ENCODE measurements at places on chromosomes 12 and 14.

- no peak for DNase-seq
These were observed 239.4 kb upstream of the KRR1 start for GRCh38 chr12:75750716-75751306.

DNA sequence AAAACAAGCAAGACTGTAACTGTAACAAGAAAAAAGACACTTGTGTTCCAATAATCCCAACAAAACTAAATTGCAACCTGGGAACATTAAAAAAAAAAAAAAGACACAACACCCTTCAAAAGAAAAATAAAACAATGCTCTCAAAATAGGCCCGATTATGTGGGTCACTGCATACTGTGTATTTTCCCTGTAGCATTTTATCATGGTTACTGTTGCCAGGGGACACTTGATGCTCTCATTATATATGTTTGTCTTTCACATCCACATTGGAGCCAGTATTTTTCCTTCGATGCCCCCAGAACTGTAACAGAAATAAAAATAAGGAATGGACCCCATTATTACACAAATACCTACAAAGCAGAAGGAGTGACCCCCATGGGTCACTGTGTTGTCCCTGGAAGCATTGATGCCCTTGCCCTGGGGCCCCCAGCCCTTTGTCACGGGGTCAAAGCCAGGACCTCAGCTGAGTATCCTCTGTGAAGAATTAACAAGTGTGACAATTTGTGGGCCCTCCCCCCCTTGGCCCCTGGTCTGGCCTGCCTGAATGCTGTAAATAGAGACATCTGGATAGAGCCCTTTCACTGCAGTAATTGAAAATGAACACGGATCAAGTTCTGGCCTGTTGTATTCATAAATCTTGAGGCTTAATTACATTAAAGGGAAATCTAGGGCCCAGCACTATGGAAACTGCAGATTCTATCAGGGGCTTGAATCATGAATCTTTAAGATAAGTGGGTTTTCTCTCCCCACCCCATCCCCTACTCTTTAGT lies 72.8 kb downstream of the C12orf42 start:
- DNase-seq, result no peak

DNA sequence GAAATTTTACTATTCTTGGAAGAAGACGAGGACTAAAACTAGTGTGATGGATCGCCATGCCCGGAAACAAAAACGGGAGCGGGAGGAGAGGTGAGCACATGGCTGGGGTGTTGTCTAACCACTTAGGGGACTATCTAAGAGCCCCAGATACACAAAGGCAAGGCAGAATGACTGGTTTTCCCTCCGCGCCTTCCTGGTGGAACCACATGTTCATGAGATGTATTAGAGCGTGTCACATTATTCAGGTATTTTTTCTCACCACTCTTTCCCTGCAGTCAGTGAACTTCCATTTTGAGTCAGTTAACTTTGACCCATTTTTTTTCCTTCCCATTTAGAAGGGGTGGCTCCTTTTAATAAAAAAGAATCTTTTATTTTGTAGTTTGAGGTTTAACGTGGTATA lies 68.8 kb upstream of the TRAF3 start:
- DNase-seq, result no peak

GRCh38 chr12:108653082-108653516 lies 19.4 kb upstream of the SELPLG start:
- no peak for DNase-seq

DNA sequence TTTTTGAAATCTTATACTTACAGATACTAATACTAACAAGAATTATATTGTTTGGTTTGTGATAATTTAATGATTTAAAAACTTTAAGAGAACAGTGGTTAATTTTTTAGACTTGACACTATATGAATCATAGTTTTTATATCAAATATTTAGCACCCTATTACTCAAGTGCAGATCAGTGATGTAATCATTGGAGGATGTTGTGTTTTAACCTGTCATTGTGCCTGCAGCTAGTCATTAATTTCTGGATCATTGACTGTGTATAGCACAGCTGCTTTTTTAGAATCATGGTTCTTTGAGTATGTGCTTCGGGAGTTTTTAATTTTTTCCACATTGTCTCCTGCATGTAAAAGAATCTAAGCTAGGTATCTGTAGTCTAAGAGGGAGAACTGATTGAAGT lies 17.3 kb downstream of the ARID4A start:
- DNase-seq, result no peak

- no peak for DNase-seq
These were observed 28.5 kb upstream of the MAGOHB start for GRCh38 chr12:10641735-10642500.

DNA sequence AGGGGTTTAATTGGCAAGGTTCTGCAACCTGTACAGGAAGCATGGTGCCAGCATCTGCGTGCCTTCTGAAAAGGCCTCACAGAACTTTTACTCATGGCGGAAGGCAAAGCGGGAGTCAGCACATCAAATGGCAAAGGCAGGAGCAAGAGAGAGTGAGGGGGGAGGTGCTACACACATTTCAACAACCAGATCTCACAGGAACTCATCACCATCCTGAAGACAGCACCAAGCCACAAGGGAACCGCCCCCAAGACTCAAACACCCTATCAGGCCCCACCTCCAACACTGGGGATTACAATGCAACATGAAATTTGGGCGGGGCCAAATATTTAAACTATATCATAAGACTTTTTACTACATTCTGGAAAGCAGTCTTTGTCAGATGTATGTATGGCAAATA lies 38.0 kb upstream of the FKBP4 start:
- DNase-seq, result no peak

DNA sequence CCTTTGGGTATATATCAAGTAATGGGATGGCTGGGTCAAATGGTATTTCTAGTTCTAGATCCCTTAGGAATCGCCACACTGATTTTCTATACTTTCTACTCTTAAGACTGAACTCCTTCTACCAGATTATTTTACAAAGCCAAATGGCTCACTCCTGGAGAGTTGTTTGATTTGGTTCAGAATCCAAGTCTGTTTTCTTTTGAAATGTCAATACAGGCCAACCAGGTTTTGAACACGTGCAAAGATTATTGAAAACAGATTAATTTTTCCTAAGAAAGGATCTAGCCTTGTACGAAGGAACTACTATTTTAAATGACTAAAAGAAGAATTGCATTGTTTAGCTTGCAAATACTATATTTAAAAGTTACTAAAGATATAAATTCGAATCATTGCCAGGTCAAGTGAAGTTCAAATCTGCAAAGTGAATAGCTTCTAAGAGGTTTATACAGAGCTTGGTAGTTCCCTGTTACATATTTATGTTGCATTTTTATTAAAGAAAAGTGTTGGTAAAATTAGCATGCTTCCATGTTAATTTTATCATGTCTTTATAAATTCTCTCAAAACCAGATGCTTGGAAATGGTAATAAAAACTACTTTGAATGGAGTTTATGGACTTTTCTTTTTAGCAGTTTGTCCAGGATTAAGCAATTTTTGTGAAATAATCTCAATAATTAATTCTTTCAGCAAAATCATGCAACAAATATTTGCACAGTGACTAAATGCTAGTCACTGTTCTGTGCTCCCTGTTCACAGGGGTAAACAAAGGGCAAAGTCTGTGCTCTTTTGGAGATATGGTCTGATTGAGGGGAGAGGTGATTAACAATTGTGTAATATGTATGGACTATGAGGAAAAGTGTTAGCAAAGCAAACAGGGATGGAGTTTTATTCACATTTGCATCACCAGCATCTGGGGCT lies 38.9 kb downstream of the GPR65 start:
- no peak for DNase-seq

- DNase-seq, result no peak
These were observed 48.8 kb downstream of the LTBP2 start for GRCh38 chr14:74563233-74563585.

- no peak for DNase-seq
These were observed 626.6 kb downstream of the DIO2 start for GRCh38 chr14:79584679-79585078.

DNA sequence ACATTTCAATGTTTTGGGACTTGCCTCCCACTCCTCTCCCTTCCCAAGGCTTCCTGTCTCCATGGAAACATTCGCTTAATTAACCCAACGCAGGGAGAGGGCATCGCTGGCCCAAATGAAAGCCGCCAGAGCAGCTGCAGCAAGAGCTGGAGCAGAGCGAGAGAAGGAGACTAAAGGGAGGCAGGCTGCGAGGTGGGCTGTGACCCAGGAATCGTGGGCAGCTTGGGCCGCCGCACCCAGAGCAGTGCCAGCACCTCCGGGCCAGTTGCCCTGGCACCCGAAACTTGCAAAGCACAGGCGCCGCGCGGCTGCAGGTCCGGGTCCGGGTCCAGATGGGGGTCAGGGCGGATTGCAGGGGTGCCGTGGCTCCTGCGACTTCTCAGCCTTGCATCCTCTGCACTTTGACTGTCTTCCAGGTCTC lies 43.5 kb upstream of the PTPRQ start:
- DNase-seq, result no peak

GRCh38 chr14:81625343-81625742 lies 91.7 kb upstream of the SEL1L start:
- no peak for DNase-seq

DNA sequence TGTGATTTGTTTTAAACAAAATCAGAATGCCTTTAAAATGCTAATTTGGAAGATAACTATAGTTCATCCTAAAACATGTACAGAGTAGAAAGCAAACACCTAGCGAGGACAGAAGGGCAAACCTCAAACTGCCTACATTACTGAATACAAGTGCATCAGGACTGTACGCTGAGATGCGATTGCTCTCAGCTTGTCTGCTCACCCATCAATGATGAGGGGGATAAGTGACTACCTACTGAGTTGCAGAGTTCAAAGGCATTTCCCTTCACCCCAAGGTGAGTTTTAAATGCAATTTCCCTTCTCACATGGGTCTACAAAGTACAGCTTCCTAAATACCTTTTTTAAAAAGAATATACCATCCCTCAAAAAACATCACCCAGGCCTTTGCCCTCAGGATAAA lies 52.9 kb downstream of the PHLDA1 start:
- DNase-seq, result no peak

GRCh38 chr14:90409209-90409730 lies 12.4 kb downstream of the CALM1 start:
- no peak for DNase-seq

DNA sequence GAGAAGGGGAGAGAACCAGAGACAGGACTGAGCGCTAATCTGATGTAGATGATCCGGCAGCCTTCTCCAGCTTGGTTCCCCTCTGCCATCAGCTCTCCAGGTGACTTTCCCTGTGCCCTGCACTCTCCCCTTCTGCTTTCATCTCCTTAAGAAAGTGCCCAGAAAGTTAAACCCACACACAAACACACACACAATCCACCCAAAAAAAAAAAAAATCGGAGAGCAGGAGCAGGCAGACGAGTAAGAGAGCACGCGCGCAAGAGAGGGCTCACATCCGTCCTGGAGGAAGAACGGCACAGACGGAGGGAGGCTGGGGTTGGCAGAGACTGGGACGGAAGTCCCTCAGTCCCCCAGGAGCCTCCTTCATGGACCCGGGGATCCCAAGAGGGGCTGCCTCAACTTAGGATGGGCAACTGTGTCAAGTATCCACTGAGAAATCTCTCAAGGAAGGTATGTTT lies 9.8 kb downstream of the CABP1 start:
- DNase-seq, result no peak

- peak; percentile 66 for DNase-seq
These were observed 685 bp upstream of the MYL6B start for GRCh38 chr12:56151672-56152131.

- DNase-seq, result no peak
These were observed 21.4 kb upstream of the SEL1L start for GRCh38 chr14:81555051-81555450.

- DNase-seq, result no peak
These were observed 25.7 kb downstream of the R3HDM2 start for GRCh38 chr12:57404966-57405640.

GRCh38 chr14:96129128-96129736 lies 75.4 kb upstream of the BDKRB2 start:
- DNase-seq, result no peak

GRCh38 chr12:69645031-69645430 lies 34.3 kb upstream of the LRRC10 start:
- DNase-seq, result no peak

DNA sequence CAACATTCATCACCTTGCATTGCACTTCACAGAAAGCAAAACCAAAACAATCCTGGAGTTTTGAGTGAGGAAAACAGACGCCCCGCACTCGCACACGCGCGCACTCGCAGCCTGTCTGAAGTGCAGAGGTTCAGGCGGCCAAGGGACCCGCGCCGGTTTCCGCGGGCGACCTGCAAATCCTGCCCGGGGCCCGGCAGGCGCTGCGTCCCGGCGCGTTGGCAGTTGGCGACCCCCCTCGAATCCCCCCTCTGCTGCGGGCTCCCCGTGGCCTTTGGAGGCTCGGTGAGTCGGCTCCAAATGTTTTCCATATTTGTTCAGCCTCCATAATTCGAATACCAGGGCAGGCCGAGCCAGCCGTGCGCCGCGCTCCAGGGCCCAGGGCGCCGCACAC lies at the start of gene SSPN:
Gene SSPN (plus strand): TSS at position 324 of the 391 bp plus-strand sequence. CDS start 100 bp downstream, outside the sequence.
- DNase-seq, result no peak

DNA sequence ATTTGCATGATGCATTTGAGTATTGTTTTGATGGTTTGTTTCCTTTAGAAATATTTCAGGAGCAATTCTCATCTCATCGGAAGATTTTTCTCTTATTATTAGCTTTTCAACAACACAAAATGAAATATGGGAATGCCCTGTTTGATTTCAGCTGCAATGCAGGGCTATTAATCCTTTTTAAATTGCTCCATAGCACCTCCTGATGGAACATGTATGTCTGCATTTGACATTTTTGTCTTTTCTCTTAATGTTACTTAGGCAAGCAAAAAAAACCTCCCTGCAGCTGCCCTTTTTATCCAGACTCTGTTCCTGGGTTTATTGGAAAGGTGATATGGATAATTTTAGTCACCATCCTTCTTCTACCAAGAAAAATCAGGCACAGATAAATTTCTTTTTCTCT lies 895.8 kb downstream of the RPS29 start:
- DNase-seq, result no peak

DNA sequence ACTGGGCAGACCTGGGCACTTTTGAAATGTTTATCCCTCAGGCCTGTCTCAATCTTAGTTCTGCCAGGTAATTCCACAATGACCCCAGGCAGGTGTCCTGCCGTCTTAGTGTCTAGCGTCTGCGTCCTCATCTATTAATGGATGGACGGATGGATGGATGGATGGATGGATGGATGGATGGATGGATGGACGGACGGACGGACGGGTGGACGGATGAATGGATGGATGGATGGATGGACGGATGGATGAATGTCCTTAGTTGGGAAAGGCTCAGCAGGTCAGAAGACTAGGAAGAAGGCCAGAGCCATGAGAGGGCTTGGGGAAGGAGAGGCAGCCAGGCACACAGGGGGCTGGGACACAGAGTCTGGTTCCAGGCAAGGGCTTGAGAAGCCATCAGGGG lies 141.3 kb downstream of the CALM1 start:
- no peak for DNase-seq

DNA sequence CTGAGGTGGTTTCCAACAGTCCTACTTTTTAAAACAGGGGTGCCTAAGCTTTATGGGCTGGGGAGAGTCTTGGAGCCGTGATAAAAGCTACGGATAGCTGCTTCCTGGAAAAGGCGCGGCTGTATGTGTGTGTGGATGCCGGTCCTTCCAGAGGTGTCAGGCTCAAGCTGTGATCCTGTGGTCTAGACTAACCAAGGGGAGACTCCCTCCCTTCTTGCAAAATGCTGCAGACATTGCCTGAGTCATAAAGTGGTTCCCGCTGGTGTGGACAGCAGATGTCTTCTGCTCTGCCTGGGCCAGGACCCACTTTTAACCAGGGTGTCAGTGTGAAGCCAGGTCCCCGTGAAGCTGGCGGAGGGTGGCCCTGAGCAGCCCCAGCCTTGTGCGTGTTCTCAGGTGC lies 37.8 kb downstream of the CCDC92 start:
- no peak for DNase-seq
